ENCODE measurements at places on chromosomes 1 and 21.

DNA sequence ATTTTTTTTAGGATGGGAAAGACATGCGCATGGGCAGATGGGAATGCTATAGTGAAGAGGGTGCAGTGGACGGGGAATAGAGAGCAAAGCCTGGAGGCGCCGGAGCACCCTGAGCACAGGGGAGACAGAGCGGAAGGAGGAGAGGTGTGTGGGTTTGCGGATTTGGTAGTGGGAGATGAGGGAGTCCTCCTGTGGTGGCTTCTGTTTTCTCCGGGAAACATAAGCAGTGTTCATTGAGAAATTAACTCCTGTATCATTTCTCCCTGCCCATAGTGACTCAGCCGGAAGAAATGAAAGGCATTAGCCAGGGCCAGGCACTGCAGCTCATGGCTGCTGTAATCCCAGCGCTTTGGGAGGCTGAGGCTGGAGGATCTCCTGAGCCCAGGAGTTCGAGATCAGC lies 4.7 kb upstream of the PTPRF start:
- DNase-seq, result peak; percentile 57

DNA sequence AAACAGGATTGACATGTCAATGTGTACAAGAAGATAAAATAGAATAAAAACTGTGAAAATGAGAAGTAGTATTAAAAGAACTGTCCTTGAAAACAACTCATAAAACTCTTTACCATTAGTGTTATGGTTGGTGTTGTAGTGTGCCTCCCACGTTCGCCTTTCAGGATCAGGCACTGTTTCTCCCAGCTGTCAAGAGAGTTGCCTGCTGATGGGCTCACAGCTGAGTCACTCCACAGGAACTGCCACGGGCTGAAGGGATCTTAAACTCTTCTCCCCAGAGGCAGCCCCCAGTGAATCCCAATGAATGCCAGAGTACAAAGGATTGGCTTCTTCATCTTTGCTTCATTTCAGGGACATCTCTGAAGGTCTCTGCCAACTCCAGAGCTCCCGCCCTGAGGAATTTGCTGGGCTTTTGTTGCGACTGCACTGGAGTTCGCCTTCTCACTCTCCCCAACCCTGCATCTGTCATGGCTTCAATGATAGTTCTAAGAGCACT lies 119.6 kb downstream of the ADGRL2 start:
- DNase-seq, result no peak

DNA sequence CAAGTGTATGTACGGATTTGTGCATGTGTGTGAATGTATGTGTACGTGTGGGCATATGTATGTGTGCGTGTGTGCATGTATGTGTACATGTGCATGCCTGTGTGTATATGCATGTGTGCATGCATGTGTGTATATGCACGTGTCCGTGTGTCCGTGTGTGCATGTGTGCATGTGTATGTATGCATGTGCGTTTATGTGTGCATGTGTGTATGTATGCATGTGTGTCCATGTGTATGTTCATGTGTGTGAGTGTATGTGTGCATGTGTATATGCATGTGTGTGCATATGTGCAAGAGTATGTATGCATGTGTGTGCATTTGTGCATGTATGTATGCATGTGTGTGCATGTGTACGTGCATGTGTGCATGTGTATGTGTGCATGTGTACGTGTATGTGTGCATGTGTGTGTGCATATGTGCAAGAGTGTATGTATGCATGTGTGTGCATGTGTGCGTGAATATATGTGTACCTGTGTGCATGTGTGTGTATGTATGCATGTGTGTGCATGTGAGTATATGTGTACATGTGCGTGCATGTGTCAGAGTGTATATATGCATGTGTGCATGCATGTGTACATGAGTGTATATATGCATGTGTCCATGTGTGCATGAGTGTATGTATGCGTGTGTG lies 15.6 kb downstream of the EPHA8 start:
- DNase-seq, result no peak

GRCh38 chr1:67367370-67368045 lies 59.8 kb downstream of the IL12RB2 start:
- DNase-seq, result no peak

GRCh38 chr21:25370311-25370744 lies 237.0 kb downstream of the MRPL39 start:
- DNase-seq, result peak; percentile 95

GRCh38 chr1:109630081-109630897 lies 10.7 kb downstream of the AMPD2 start:
- DNase-seq, result no peak

Measured in HS-5 (cell line).